ENCODE measurements at places on chromosomes 6 and 20.

DNA sequence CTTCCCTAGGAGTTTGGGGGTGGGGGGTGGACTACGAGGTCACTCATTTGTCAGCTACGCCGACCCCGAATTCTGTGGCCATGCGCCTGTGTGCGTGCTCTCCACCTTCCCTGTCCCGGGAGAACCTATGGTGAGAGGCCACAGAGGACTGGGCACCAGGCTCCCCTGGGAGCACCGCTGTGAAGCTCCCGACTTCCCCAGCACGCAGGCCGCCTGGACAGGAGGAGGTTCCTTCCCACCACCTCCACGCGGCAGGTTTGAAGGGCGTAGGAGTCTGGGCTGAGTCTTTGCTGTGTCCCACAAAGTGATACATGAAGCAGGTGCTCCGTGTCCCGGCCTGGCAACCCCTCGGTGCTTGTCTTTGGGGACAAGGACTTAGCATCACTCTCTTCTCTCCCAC is 107.2 kb downstream of the CDH4 start:
- no peak for DNase-seq

DNA sequence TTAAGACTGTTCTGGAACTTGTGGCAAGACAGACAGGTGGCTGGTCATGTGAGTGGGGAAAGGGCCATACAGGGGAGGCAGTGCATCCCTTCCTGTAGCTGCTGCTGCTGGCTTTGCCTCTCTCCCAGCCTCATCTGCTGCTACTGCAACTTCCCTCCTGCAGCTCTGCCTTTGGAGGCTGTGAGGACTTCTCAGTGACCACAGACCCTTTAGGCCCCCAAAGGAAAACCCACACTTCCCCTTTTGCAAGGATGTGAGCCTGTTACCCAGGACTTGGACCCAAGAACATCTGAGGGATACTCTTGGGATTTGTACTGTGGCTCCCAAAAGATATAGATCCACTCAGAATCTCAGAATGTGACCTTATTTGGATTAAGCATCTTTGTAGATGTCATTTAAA is 91.0 kb downstream of the TMEM170B start:
- no peak for DNase-seq

GRCh38 chr6:107600936-107601335 is 111.0 kb downstream of the SOBP start:
- peak; percentile 58 for DNase-seq

GRCh38 chr20:10474606-10475184 is 39.6 kb downstream of the SLX4IP start:
- DNase-seq = no peak

DNA sequence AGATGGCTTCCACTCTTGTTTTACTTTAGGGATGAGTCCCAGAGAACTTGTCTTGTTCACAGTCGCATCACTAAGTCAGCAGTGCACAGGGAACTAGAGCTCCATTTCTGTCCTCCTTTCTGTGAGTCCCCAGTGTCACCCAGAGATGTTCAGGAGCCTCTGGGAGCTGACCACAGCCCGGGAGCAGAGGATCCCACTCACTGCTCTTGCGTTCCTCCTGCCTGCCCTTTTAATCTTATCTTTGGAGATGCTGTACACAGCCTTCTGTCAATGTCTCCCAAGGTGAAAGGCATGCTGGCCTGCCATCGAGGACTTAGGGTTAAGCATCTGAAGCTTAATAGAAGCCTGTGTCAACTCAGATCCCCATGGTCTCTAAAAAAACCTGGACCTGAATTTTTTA is 71.2 kb downstream of the IGF2R start:
- no peak for DNase-seq

DNA sequence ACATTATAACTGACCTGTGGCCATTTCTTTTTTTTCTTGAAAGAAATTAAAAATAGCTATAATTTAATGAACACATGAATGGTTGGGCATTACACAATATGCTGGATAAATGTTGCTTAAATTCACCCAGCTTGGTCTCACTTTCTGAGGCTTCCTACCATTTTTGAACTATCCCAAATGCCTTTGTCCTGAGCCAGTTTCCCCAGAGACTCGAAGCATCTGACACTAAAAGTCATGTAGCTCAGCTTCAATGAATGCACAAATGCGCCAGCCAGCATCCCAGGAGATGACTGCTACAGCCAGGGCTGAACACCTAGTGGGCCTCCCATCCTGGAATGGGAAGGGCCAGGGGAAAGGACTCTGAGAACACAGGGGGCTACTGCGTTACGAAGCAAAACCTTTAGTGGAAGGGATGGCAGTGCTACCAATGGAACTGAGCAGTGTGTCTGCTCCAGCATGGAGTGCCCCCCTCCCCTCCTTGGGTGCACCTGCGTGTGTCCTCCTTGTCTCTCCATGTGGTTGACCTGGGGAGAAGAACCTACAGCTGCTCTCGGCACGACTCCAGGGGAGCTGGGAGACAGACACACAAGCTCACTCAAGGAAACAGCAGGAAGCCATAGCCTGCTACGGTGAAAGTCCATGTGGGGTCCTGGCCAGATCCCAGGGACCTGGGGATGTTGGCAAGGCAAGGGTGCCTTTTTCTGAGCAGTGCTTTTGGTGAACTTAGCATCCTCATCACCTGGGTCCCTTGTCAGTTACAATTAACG is 60.9 kb downstream of the IRF4 start:
- DNase-seq = peak; percentile 14

DNA sequence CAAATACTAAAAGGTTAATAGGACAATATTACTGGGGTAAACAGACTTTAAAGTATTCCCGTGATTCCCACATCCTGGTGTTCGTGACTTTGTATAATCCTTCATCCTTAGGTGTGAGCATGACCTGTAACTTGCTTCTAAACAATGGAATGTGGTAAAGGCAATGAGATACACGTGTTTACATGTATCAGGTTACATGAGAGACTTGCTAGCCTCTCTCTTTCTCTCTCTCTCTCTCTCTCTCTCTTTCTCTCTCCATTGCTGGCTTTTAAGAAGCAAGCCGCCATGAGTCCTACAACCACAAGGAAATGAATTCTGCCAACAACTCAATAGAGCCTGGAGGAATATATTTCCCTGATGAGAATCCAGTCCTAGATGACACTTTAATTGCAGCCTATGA is 83.9 kb upstream of the LGSN start:
- no peak for DNase-seq

- no peak for DNase-seq
Observed at GRCh38 chr6:13500915-13501314, 13.5 kb upstream of the GFOD1 start.

GRCh38 chr6:99349171-99350141 is at the start of gene FAXC:
TSS of gene FAXC (minus strand) at chr6:99349674. CDS start at chr6:99349372, 302 bp downstream.
- peak; percentile 71 for DNase-seq

- DNase-seq = no peak
Observed at GRCh38 chr6:150549674-150550101, 50.0 kb upstream of the PLEKHG1 start.

DNA sequence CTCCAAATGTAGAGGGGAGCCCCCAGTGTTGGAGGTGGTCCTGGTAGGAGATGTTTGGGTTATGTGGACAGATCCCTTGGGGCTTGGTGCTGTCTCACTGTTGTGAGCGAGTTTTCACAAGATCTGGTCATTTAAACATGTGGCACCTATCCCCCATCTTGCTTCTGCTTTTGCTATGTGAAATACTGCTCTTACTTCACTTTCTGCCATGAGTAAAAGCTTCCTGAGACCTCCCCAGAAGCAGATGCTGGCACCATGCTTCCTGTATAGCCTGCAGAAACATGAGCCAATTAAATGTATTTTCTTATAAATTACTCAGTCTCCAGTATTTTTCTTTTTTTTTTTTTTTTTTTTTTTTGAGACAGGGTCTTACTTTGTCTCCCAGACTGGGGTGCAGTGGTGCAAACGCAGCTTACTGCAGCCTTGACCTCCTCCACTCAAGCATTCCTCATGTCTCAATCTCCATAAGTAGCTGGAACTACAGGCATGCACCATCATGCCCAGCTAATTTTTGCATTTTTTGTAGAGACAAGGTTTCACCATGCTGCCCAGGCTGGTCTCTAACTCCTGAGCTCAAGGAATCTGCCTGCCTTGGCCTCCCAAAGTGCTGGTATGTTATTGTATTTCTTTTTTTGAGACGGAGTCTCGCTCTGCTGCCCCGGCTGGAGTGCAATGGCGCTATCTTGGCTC is 177.1 kb downstream of the ALDH8A1 start:
- no peak for DNase-seq

DNA sequence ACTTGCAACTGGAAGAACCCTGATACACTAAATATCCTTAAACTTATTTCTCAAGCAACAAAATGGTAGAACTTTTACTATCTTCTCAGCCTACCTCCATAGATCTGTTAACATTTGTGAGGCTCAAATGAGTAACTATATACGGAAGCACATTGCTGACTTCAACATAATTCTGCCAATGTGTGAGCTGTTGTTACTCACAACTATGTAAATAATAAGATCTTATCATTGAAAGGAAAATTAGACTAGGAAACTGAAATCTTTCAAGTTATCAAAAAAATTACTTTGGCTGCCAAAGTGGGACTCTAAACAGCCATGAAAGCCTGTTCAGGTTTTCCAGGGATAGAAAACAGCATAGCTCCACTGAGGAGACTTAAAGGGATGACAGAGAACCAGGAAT is 40.2 kb upstream of the TASP1 start:
- DNase-seq = no peak

DNA sequence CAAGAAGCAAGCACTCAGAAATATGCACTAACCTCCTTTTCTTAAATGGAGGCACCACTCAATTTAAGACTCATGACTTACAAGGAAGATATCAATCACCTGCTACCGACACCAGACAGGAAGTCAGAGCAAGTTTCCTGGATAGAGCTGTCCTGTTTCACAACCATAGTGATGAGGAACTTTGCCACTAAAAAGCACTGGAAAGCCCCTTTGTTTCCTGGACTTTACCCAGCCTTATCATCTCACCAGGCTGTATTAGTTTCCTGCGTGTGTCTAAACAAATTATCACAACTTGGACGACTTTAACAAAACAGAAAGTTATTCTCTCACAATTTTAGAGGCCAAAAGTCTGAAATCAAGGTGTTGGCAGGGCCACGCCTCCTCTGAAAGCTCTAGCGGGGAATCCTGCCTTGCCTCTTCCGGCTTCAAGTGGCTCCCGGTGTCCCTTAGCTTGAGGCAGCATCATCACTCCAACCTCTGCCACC is 253.8 kb upstream of the STXBP5 start:
- DNase-seq = no peak

- DNase-seq = no peak
Observed at GRCh38 chr6:132286298-132287019, 114.8 kb downstream of the MOXD1 start.

DNA sequence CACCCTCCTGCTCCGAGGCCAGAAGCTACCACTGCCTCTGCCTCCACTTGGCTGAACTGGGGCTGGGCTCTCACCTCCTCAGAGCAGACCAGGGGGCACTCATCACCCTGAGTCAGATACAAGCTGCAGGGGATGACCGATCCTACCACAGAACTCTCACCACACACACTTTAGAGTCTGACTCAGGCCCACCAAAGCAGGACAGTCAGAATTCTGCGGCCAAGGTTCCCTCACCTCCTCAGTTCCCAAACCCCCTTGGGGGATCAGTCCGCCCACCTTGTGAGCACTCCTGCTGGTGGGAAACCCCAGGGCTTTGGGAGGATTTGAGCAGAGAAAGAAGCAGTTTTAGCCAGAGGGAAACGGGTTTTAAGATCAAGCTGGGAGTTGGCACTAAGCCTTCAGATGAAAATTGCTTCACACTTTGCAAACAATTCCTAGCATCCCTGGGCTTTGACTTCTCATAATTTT is 587.8 kb upstream of the JAG1 start:
- no peak for DNase-seq

DNA sequence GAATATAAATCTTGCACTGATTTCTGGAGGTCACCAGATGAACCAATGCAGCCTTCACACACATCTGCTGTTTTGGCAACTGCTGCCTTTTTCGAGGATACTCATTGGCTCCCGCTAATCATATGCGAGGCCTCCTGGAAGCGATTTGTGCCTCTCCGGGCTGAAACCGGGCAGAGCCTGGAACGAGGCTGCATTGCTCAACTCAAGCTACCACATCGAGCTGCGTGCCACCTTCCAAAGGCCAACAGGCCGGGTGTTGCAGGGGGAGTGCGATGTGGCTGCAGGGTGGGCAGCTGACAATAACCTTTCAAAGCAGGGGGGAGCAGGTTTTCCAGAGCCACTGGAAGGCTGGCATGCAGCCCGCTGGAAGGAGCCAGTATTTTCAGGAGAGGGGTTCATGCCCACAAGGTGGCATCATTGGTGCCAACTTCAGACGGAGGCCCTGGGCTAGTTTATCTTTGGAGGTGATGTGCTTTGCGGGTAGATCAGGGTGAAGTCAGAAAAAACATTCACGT is 122.6 kb upstream of the IFNGR1 start:
- DNase-seq = peak; percentile 54

DNA sequence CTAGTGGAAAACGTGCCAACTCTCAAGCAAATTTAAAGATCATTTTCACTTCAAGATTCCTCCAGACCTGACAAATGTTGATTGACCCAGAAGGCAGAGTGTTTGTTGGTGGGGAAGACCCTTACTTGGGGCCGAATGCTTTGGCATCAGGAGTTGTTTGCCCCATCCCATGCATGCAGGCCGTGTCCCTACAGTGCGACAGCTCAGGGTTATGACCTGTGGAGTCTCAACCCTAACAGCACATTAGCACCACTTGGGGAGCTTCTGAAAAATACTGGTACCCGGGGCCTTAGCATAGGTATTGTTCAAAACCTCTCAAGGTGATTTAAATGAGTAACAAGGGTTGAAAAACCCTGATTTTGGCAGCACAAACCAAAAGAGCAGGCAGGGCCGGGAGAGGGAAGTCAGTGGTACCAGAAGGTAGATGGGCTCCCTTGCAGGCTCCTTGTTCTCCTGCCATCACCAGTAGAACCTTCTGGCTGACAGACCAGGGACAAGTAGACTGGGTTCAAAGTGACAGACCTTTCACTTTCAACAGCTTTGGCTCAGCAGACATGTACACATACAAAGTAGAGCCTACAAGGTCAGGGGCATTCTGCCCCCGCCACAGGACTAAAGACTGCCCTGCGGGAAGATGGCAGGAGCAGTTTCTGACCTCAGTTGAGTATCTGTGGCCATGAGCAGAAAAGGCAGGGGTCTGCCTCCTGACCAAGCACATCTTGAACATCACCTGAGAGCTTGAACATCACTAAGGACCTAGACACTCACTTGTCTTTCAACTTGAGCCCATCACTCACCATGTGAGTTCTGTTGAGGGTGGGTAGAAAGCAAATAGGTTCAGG is 39.6 kb downstream of the PLCG1 start:
- DNase-seq = peak; percentile 21

DNA sequence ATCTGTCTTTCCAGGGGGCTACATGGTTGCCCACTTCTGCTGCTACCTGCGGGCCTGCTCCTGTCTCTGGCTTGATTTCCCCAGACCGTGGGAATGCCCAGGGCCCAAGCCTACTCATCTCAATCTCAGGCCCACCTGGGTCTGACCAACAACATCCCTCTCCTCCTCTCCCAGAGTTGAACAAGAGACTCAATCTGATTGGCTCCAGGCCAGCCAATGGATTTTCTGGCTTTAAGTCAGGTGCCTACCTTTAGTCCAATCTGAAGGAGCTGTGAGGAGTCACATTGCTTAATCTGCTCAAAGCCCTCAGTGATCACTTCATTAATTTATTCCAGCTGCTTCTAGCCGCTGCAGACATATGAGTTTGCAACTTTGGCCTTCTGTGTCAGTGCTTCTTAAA is 162.4 kb upstream of the KCNG1 start:
- DNase-seq = no peak

GRCh38 chr6:157896932-157897331 is 73.9 kb downstream of the SNX9 start:
- DNase-seq = no peak

GRCh38 chr6:31186052-31186734 is 15.7 kb upstream of the POU5F1 start:
- DNase-seq = no peak

GRCh38 chr6:3383525-3383924 is 73.3 kb downstream of the SLC22A23 start:
- DNase-seq = no peak

GRCh38 chr6:140985679-140986275 is 1146.9 kb upstream of the GJE1 start:
- no peak for DNase-seq

Data from H9 (cell line).